DMS79 treated with DMSO at 0.1 percent for 48 hours (cell line): ENCODE measurements at places on chromosomes 3 and 15.

- DNase-seq: no peak
These were observed 13.4 kb downstream of the APBA2 start for GRCh38 chr15:28899061-28899738.

- no peak for DNase-seq
These were observed 169.2 kb downstream of the ROBO1 start for GRCh38 chr3:79598594-79598993.

GRCh38 chr15:61318301-61318700 lies 89.2 kb upstream of the RORA start:
- no peak for DNase-seq

GRCh38 chr3:49362561-49362960 lies 4.4 kb upstream of the GPX1 start:
- DNase-seq: no peak
